ENCODE measurements at places on chromosomes 4 and X.

DNA sequence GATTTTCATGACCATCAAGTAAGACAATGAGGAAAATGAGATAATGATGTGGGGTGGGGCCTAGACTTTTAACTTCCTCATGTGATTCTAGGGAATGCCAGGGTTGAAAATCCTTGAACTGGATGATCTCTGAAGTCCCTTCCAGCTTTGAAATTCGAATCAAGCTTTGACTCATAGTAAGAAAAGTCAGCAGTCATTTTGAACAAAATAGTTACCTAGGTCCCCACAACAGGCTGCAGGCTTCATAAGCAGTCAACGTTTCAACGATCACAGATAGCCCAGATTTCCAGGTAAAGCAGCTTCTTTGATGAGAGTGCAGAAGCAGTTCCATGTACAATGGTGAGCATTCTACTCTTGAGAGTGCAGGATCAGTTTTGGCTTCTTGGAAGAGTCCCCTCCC, 93.7 kb downstream of the GRIA3 start:
- no peak for DNase-seq

DNA sequence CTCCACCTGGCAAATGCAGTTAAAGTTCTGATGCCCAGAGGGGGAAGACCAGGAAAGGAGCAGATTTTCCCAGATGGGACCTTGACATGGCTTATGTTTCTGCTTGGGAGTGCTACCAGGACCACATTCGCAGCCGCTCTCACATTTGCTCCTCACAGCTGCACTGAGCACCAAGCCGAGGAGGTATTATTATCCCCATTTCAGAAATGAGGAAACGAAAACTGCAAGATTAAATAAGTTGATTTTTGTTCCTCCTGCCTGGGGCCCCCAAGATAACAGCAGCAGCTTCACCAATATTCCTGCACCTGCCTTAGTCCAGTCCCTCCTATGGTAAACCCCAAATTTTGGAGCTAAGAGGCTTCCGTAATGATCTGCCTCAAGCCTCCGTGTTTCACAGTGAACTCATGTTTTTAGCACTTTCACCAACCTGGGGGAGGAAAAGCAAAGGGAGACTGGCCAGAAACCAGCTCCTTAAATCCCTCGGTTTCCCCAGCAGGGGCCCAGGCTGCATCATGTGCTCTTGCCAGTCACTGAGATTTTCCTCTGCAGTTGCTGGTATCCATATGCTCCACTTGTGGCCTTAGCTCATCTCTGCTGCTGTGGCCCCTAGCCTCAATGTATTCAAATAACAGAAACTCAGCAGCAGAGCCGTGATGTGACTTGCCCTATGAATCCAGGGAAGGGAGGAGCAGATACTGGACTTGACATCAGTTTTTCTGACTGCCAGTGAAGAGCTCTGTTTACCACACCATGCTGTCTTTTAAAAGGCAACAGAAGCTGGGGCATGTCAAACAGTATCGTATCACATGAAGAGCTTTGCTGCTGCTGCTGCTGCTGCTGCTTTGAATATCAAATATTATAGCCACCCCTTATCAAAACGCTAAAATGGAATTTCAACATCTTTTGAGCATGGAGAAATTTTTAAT, 95.5 kb upstream of the KLHL13 start:
- no peak for DNase-seq

GRCh38 chr4:153349206-153349805, 4.8 kb downstream of the MND1 start:
- no peak for DNase-seq

DNA sequence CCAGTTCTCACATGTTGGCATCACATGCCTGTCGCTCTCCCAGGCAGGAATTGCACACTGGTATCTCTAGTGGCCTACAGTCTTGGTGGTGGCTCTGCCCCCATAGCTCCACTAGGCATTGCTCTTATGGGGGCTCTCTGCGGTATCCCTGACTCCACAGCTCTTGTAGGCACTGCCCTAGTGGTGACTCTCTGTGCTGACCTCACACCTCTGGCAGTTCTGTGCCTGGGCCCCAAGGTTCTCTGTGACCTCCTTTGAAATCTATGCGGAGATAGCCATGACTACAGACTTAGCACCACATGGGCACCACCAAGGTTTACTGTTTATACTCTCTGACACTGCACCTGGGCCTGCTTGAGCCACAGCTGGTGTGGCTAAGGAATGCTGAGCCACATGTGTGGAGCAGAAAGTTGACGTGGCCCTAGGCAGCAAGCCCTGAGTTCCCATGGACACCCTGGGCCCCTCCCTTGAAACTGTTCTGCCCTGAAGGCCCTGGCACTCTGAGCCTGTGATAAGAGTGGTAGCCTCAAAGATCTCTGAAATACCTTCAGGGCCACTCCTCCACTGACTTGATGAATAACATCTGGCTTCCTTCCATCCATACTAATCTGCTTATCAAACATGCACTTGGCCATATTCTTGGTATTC, 8.0 kb downstream of the SLC9B1 start:
- DNase-seq = no peak

DNA sequence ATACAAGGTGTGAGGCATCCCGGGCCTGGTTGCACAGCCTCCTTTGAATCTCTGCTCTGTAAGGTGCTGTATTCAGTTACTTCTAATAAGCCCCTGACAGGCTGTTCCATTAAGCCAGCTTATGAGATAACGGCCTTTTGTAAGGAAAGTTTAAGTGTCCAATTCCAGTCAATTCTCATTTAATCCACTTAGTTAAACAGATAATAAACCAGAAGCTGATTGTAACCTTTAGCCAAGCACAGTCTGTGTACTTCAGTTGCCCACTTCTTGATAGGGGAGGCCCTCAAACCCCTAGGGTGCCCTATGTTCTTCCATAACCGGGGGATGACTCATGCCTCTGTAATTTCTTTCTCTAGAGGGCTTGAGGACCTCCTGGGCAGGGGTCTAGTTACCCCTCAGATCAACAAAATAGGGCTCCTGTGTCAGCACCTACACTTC, 63.4 kb downstream of the RASL11B start:
- DNase-seq = no peak

DNA sequence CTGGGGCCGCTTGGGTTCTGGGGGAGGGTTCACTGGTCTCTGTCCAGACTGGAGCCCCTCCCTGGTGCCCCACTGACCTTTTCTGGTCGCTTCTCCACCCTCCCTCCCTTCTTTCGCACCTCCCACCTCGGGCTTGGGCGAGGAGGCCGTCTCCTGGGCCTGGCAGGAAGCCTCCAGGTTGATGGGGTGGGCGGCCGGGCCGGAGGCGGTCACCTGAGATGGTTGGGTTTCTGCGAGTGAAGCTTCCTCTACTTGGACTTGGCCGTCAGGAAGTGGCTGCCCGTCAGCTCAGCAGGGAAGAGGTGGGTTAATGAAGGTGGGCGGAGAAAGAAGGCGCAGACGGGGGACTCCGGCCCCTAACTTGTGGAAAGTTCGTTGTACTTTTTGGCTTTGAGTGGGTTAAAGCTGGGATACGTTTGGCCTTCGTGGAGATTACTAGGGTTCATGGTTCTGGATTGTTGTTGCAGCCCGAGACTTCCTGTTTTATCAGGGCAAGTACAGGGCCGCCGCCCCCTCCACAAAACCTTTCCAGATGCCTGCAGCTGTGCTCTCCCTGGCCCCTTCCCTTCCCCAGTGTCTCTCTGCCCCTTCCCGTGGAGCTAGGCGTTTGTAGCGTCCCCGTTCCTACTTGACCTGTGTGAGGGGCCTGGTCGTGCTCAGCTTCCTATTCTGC, 1.2 kb downstream of the AKAP17A start:
- DNase-seq = no peak

DNA sequence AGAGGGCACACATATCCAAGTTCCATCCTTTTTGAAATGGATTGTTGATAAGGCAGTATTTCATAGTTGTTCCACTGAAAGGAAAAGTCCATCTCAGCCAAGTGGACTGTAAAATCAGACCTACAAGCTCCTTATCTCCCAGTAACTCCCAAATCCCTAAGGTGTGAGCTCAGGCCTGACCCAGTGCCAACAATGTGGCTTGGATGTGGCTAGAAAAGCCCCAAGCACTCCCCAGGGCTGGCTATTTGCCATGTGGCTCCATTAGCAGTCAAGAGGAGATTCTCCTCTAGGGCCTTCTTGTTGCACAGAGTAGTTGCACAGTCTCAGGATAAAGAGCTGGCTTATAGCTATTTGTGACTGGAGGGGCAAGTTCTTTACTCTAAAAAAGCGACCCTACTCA, 25.0 kb upstream of the DGKK start:
- DNase-seq = no peak

GRCh38 chr4:154686838-154687237, 57.0 kb upstream of the LRAT start:
- DNase-seq = no peak

- DNase-seq = no peak
Observed at GRCh38 chrX:16953606-16954211, 7.3 kb downstream of the REPS2 start.

DNA sequence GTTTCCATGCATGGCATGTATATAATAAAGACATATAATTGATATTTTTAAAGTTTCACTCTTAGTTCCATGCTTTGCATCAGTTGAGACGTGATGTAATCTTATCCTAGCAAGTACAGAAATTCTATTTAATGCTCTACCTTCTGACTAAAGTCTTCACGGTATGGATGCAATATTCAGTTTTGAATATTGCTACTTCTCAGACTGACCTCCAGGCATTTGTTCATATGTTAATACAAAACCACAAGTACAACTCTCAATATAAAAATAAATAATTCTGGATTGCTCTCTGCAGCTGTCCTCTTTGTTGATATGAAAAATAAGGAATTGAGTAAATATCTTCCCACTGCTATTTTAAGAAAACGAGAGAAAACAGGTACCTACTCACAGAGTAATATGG, 309.8 kb upstream of the HAND2 start:
- no peak for DNase-seq

DNA sequence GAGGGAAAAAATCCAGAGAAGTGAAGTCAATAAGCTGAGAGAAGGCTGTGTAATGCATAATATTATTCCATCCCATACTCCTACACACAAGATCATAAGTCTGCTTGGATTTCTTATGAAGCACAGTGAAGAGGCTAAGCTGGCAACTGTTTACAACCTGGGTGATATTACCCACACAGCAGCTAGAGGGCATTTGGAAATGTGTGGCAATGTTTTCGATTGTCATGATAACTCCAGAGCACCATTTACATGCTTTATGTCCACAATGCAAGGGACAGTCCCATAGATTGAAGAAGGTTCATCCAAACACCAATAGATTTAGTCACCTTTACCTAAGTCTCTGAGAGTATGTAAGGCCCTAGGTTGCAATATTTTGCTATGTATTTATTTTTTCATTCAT, 412.2 kb downstream of the PPP3CA start:
- no peak for DNase-seq

DNA sequence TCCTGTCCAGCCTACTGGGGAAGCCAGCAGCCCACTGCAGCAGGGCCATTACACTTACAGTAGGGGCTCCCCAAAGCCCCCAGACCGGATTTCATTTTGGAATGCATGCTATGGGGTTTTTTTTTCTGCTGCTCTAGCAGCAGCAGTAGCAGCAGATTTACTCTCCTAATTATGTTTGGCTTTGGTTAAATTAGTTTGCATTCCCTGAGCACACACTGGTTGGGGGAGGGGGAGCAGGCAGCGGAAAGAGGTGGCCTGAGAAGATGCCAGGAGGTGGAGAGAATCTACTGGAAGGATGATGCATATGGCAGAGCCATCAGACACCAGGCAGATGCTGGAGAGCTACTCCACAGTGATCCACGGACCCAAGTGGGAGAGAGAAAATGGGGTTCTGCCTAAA, 109.6 kb downstream of the LDB2 start:
- no peak for DNase-seq

GRCh38 chr4:89177807-89178206, 66.5 kb downstream of the TIGD2 start:
- no peak for DNase-seq

GRCh38 chrX:49237060-49237459, 1.8 kb downstream of the CCDC22 start:
- DNase-seq = no peak

GRCh38 chr4:6658597-6659075, 18.2 kb downstream of the MRFAP1 start:
- DNase-seq = peak; percentile 24

DNA sequence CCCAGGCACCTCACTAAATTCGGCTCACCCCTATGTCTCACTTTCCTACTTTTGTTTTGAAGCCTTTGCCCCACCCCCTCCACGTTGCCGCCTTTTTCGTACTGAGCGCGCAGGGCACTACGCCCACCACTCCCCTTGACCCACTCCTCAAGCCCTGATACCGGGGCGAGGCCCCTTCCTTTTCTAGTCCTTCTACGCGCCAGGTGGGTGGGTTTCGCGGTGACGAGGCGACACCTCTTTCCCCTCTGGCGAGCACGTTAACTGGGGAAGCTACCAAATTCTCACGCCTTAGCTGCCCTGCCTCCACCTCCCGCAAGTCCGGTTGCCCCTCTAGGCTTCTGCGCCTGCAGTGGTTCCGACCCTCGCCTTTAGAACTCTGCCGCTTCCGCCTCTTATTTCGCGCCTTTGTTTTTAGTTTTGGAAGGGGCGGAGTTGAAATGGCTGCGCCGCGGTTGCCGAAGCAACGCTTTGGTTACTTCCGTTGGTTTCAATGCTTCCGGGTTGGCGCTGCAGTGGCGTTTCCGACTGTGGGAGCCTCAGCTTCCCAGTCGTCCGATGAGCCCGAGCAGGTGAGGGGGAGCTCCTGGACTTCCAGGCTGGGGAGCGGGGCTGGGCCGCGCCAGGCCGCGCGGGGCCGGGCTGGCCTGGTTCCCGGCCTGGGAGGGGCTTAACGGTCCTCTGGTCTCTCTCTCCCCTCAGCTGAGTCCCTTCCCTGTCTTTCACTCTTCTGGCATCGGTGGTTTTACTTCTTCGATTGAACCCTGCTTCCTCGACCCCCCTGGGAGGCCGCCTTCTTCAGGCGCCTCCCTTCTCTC, at the start of gene SLC25A14:
SLC25A14 (plus strand) TSS at position 512 of the 815 bp plus-strand sequence. CDS start 360 bp downstream, outside the sequence.
- DNase-seq = peak; percentile 53

GRCh38 chrX:142576615-142577014, 371.5 kb upstream of the MAGEC2 start:
- no peak for DNase-seq

GRCh38 chr4:110629214-110629754, 6.4 kb upstream of the PITX2 start:
- no peak for DNase-seq

DNA sequence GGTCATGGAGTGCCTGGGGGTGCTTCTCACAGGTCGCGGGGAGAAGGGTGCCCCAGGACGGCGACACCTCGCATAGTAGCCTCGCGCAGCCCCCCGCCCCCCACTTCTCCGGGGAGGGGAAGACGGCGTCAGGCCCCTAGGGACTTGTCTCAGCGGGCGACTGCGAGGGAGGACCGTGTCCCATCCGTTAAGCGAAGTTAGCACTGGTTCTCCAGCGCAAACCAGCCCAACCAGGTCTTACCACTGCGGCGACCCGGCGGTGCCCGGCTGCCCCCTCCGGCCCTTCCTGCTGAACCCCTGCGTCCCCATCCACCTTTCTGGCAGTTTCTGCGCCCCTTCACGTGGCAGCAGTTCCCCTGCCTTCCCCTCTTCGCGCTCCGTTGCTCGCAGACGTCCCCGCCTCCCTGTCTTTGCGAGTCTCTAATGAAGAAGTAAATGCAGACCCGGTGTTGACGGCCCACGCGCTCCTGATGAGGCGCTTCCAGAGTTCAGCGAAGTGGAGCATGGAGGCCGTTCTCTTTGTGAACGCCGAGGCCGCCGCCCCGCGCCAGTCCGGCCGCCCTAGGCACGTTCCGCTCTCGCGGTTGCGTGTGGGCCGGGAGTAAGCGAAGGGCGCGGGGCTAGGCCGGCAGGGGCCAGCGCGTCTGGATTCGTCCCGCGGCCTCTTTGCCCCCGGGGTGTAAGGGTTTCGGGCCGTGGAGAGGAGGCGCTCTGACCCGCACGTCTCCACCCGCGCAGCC, 3.0 kb downstream of the SLIT2 start:
- DNase-seq = no peak

GRCh38 chr4:125115941-125116340, 198.8 kb upstream of the FAT4 start:
- DNase-seq = no peak
